ENCODE measurements at places on chromosomes 13 and 19. TPM values are rescaled to one million over a fixed set of nuclear protein-coding genes. Genes with fewer than 3 reads are reported as not detected.

Gene TMEM86B
- total RNA-seq: 14.7 TPM

Gene IZUMO1
- total RNA-seq: not detected

Gene ACER1
- total RNA-seq: not detected

Gene KASH5
- total RNA-seq: 0.80 TPM

Gene ZNF440
- 21.8 TPM for total RNA-seq

Gene RNF113B
- total RNA-seq: not detected

- H3K36me3 ChIP-seq: no peaks in the 10 kb centered on the region
- H3K27me3 ChIP-seq: no peaks in the 10 kb centered on the region
- H3K4me1 ChIP-seq: peaks cover 11% of the 10 kb centered on the region
- no peak overlapping the region for H3K4me3 ChIP-seq
Observed at GRCh38 chr19:20925481-20925880, 2.4 kb downstream of the ZNF85 start.

DNA sequence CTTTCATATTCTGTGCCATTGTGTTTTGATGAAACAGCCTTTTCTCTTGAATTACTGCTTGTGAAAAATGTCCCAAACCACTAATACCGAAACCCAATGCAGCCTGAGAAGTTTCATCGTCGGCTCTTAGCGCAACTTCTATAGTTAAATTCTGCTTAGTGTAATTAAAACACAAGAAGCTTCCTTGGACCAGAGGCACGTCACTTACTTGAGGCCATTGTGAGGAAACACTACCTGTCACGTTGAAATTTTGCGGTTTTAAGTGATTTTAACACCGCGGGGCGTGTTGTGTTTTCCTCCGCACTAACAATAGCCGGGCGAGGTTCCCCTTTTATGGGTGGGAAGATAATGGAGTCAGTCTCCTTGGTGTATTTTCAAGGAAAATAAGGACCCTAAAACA is 70.9 kb downstream of the GGACT start:
- H3K27me3 ChIP-seq: no peaks in the 10 kb centered on the region
- H3K4me3 ChIP-seq: no peak overlapping the region
- H3K36me3 ChIP-seq: no peaks in the 10 kb centered on the region
- no peak overlapping the region for H3K27ac ChIP-seq
- peaks cover 11% of the 10 kb centered on the region for H3K4me1 ChIP-seq

DNA sequence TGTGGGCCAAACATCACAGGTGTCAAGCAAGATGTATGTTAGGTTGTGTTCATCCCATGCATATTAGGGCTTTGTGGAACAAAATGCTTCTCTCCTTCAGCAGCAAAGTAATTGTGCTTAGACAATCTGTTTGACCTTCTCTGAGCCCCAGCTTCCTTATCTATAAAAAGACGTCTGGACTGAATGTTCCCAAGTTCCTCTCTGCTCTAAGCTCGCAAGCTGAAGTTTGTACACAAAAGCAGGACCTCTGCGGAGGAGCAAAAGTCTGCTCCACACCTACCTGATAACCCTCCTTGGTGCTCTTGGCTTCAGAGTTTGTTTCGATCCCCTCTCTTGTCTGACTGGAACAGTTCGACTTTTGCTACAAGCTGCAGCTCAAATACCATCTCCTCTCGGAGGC is 95.7 kb upstream of the UBL3 start:
- H3K36me3 ChIP-seq: no peaks in the 10 kb centered on the region
- no peak for DNase-seq
- H3K27ac ChIP-seq: no peak overlapping the region
- no peak overlapping the region for H3K4me3 ChIP-seq
- no peaks in the 10 kb centered on the region for H3K27me3 ChIP-seq

DNA sequence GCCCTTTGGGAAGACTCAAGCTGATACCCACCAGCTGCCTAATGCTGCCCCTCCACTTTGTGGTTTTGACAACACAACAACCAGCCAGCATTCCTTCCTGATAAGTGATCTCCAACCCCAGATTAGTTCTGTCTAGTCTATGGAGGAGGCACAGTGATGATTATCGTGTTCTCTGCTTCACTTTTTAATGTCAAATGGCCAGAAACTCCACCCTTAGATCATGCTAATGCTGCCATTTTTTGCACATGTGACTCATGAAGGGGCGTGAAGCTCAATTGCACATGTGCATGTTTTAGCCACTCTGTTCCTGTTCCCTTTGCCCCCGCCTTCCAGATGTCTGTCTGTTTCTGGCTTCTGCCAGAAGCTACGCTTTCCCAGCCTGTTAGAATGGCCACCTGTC is 199.8 kb downstream of the COG6 start:
- no peaks in the 10 kb centered on the region for H3K36me3 ChIP-seq
- no peak overlapping the region for H3K27ac ChIP-seq
- no peaks in the 10 kb centered on the region for H3K4me1 ChIP-seq
- no peaks in the 10 kb centered on the region for H3K27me3 ChIP-seq
- H3K4me3 ChIP-seq: no peak overlapping the region

GRCh38 chr19:19487950-19488874 is 27.1 kb downstream of the TSSK6 start:
- peaks cover 60% of the 10 kb centered on the region for H3K4me1 ChIP-seq
- H3K4me3 ChIP-seq: no peak overlapping the region
- no peaks in the 10 kb centered on the region for H3K27me3 ChIP-seq
- H3K36me3 ChIP-seq: peaks cover 19% of the 10 kb centered on the region
- DNase-seq: no peak
- H3K27ac ChIP-seq: peak overlapping the region; percentile 94

- no peak overlapping the region for H3K4me3 ChIP-seq
- no peak for DNase-seq
- peaks cover 5% of the 10 kb centered on the region for H3K4me1 ChIP-seq
- no peak overlapping the region for H3K27ac ChIP-seq
Observed at GRCh38 chr13:31998131-31998530, 33.4 kb upstream of the FRY start.

DNA sequence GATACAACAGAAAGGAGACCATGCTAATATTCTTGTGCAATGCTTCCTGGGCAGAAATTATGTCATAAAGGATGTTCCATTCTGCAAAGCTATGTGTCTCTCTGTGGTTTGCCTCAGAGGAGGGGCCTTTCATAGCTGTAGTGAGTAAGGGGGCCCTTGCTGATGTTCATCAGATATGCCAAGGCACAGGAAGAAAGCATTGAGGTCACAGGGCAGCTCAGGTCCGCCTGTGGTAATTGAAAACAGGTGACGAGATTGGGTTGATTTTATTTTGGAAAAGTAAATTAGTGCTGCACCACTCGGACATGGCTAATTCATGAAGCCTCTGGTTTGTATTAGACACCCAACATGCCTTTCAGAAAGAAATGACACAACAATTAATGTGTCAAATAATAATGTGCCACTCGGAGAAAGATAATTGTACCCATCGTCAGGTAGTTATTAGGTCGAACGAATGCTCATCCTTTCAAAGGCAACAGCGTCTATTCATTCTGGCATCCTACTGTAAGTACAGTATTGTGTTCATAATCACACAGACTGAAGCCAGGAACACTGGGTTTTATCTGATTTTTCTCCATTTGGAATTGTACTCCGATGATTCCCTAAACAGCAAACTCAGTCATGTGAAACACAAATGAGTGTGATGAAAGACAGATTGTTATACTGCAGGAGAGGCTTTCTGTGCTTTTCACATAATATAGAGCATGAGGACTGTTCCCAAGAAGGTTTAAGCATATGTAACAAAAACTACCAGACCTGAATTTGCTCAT is 421.6 kb upstream of the KLF12 start:
- no peaks in the 10 kb centered on the region for H3K36me3 ChIP-seq
- no peak for DNase-seq
- no peak overlapping the region for H3K4me3 ChIP-seq
- no peak overlapping the region for H3K27ac ChIP-seq
- peaks cover 3% of the 10 kb centered on the region for H3K27me3 ChIP-seq

Measured in natural killer cell (primary cell).